ENCODE measurements at places on chromosomes 4 and X. TPM values are rescaled to one million over a fixed set of nuclear protein-coding genes. Genes with fewer than 3 reads are reported as not detected.

Gene RPL10
- polyA plus RNA-seq, result 7,037 TPM

Gene MAGEA8
- not detected for polyA plus RNA-seq

Gene YY2
- polyA plus RNA-seq, result 0.83 TPM

Gene NCAPG
- 14.4 TPM for polyA plus RNA-seq

Gene FAM199X
- 5.3 TPM for polyA plus RNA-seq

- peak; percentile 38 for DNase-seq
Observed at GRCh38 chrX:3175659-3176438, 134.6 kb downstream of the ARSF start.

DNA sequence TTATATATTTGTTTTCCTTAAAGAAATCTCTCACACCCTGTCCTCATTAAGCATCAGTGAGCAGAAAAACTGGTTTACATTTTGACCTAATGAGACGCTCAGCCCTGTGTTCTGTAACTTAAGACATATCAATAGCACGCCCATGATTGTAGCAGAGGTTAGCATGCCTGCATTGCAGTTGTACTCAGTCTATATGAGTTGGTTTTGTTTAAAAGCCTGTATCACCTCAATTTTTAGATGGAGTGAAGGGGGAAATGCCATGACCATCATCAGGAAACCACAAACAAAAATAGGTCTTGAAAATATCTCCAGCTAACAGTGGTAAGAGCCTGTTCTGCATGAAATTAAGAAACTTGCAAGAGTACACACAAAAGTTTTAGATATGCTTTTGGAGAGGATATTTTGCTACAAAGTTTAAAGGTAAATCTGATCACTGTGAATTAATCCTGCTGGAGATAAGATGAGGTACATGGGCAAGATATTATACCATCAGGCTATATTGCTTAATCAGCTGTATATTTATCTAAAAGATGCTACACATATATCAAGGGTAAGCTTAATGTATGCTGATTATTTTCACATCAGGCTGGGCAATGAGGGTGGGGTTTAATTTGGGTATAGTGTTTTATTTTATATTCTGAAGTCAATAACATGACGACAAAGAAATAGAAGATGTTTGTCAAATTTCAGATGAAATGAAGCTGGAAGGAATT, 13.1 kb upstream of the COQ2 start:
- no peak for DNase-seq

GRCh38 chrX:119151051-119151380, 23.4 kb upstream of the KIAA1210 start:
- no peak for DNase-seq

GRCh38 chr4:114187592-114187991, 208.1 kb upstream of the ARSJ start:
- no peak for DNase-seq

- DNase-seq, result no peak
Observed at GRCh38 chr4:1770245-1770644, 22.8 kb upstream of the FGFR3 start.

DNA sequence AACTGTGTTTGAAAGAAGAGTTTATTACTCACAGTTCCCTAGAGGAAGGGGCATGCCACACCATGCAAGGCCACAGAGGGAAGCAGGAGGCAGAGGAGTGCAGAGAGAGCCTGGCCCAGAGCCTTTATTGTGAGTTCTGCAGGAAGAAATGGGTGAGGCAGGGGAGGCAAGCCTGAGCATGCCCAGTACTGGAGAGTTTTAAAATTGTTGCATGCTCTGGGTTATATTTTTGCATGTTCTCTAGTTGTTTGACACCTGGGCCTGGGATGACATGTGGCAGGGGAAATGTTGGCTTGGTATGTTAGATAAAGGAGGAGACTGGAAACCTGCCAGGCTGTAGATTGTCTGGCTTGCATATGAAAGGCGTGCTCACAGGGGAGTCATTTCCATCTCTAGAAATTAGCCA, 19.7 kb upstream of the CRMP1 start:
- no peak for DNase-seq

DNA sequence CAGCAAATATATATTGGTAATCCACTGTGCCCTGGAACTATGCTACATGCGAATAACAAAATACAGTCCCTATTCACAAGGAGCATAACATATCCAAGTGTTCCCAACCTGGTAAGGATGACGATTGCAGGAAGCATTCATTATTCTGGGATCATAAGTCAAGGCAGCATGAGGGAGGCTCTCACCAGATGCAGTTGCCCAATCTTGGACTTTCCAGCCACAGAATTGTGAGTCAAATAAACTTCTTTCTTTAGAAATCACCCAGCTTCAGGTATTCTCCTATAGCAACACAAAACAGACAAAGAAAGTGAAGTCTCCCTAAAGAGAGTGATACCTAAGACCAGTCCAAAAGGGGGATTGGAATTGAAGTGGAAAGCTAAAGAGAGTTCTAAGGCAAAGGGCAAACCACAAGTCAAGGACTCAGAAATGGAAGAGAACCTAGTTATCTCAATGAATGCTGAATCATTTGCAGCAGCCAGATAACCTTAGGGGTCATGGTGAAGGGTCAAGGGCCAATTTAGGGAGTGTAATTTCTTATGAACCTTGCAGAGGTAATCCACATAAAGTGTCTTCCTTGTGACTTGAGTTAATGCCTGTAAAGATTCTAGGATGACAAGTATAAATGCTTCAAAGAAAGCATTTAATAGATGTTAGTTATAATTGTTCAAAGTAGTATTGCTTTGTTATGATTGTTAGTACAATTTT, 103.1 kb upstream of the PCDH7 start:
- DNase-seq, result no peak

- no peak for DNase-seq
Observed at GRCh38 chrX:25013632-25014365, 2.0 kb downstream of the ARX start.

DNA sequence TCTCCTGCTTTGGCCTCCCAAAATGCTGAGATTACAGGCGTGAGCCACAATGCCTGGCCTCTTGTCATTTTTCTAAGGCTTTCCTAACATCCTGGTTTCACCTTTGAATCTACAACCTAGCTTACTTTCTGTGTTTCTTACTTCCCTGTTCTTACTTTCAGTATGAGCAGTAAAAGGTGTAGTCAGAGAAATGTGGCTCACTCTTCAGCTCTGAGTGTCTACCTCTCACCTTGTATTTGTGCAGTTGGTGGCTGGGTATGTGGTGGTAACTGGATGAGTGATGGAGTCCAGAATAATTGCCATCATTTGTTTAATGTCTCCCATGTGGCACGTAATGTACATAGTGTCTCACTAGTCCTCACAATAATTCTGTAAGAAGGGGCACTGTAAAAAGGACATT, 19.1 kb upstream of the CXCL11 start:
- no peak for DNase-seq

DNA sequence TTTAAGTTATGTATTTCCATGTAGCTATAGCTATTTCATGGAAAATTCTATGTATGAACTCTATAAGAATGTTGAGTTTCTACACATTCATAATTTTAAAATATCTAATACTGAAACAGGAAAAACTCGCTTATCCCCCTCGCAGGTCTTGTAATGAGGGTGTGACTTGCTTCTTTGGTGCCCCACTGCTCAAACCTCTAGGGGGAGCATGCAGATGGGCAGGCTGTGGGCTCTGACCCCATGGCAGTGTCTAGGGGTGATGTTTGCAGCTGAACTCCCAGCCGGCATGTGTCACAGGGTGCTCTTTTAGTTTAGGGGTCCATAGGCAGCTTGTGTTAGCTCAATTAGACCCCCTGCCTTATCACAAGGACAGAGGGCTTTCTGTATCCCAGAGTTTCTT, 1825.7 kb upstream of the ADGRL3 start:
- DNase-seq, result no peak

DNA sequence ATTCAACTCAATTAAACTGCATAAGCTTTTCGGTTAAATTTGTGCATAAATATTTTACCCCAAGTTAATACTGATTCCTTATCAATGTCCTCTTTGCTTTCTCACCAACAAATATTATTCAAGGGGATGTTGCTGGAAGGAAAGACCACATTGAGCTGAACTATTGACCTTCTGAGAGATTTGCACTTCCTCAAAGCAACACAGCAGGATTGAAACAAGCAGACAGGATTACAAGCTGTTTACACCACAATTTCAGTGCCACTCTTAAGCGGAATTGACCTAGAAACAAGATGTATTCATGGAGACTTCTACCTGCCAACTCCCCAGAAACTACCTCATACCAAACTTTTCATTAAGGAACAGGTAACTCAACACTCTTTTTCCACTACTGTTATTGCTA, 96.5 kb upstream of the DUSP21 start:
- no peak for DNase-seq

DNA sequence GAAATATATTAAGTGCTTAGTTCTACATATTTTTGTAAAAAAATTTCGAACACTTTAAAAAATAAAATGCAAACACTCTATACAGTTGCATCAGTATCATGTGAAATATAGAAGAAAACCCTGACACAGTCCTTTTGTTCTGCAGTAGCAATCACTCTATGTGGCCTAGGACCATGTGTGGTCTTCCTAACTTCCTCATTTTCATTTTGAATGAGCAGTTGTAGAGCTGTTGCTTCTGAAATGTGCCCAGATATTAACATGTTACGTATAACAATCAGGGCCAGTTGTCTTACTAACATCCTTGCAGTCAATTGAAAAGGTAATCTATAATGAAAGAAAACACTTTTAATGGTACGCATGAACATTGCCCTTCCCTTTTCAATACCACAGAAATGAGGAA, 107.9 kb downstream of the ZNF827 start:
- DNase-seq, result no peak

GRCh38 chr4:25433966-25434827, 57.1 kb downstream of the ANAPC4 start:
- DNase-seq, result no peak

- no peak for DNase-seq
Observed at GRCh38 chrX:24260842-24261550, 52.9 kb downstream of the SUPT20HL2 start.

GRCh38 chr4:43918377-43918776, 530.2 kb downstream of the KCTD8 start:
- no peak for DNase-seq

DNA sequence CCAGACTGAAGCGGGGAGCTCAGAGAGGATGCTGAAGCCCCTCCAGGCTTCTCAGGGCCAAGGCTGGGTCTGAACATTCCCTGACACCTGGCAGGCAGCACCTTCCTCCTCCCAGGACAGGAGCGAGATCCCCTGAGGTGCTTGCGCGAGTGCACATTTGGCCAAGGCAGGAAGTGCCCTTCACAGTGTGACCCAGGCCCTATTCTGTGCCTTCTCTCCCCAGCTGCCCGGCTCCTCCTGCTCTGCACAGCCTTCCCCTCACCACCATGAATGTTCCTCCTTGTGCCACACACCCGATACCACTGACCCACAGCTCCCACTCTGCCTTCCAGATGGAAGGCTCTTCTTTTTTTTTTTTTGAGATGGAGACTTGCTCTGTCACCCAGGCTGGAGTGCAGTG, 17.1 kb upstream of the PSAPL1 start:
- DNase-seq, result no peak

- DNase-seq, result no peak
Observed at GRCh38 chrX:27728291-27728690, 79.5 kb upstream of the MAGEB10 start.

DNA sequence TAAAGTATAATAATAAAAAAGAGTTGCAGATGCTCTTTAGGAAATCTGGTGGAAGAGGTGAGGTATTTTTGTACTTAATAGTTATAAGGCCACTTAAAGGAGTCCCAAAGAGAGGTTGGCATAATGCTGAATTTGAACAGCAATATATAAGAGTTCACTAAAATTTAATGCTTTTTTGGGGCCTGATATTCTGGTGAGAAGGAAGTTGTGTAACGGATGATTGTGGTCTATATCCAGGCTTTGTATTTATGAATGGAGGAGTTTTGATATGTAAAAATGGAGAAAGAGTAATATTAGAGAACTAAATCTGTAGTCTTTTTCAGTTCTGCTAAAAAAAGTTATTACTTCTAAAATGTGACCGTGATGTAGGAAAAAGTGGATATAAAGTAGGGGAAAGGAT, 20.4 kb downstream of the BMP2K start:
- no peak for DNase-seq

GRCh38 chrX:104130808-104131207, 18.5 kb downstream of the ZCCHC18 start:
- no peak for DNase-seq

GRCh38 chr4:48949086-48949485, 37.0 kb upstream of the CWH43 start:
- DNase-seq, result no peak

GRCh38 chrX:150446995-150447394, 83.9 kb downstream of the MAMLD1 start:
- DNase-seq, result no peak

- no peak for DNase-seq
Observed at GRCh38 chr4:178599521-178599920, 1157.3 kb upstream of the AGA start.

- DNase-seq, result no peak
Observed at GRCh38 chr4:152385551-152385950, 150.3 kb downstream of the FBXW7 start.

DNA sequence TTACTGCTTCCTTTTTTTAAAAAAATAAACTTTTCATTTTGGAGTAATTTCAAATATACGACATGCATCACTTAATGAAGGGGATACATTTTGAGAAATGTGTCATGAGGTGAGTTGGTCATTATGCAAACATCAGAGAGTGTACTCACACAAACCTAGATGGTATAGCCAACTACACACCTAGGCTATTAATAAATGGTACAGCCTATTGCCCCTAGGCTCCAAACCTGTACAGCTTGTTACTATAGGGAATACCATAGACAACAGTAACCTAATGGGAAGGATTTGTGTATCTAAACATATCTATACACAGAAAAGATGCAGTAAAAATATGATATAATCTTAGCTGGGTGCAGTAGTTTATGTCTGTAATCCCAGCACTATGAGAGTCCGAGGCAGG, 29.1 kb downstream of the SETD7 start:
- DNase-seq, result no peak

DNA sequence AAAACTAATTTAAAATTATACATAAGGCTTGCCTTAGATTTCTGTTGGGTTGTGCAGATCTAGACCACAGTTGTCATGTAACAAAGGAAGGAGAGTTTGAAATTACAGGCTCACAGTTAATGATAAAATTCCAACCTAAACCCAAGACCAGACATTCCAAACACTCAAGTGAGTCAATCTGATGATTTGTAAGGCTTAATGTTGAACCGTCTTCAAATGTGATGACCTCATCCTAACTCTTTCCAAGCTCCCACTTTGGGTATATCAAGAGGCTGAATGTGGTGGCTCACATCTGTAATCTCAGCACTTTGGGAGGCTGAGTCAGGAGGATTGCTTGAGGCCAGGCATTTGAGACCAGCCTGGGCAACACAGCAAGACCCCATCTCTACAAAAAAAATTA, 149.2 kb downstream of the TBL1X start:
- DNase-seq, result peak; percentile 28

DNA sequence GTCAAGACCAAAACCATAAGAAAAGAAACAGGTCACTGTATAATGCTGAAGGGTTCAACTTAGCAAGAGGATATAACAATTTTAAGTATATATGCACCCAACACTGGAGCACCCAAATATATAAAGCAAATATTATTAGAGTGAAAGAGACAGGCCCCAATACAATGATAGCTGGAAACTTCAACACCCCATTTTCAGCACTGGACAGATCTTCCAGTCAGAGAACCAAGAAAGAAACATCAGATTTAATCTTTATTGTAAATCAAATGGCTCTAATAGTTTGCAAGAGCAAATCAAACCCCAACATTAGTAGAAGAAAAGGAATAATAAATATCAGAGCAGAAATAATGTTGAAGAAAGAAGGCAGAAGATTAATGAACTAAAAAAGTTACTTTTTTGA, 36.2 kb downstream of the MAGED4 start:
- DNase-seq, result no peak

GRCh38 chr4:55409468-55410171, 13.9 kb downstream of the TMEM165 start:
- no peak for DNase-seq

Measured in BJ (cell line).